Activated CD8-positive, alpha-beta memory T cell treated with anti-CD3 and anti-CD28 coated beads for 1 hour (primary cell): ENCODE measurements at places on chromosomes 5 and 9.

DNA sequence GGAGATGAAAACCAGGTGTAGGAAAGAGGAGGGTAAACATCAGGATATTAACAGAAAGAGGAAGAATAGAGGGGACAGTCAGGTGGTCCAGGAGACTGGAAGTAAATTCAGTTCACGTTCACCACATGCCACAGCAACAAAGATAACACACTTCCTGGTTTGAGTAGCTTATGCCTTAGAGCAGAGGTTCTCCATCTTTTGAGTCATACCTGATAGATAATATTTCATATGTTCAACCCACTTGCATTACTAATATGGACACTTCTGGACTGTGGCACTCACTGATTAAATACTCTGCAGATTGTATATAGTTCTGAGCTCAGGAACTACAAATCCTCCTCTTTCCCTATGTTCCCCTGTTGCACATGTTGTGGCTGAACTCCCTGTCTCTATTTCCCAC lies 179.9 kb upstream of the NR3C1 start:
- no peak for DNase-seq

- no peak for DNase-seq
Observed at GRCh38 chr5:62587737-62588136, 9.1 kb downstream of the LRRC70 start.

- DNase-seq: no peak
Observed at GRCh38 chr5:111635916-111636570, 121.0 kb downstream of the NREP start.

DNA sequence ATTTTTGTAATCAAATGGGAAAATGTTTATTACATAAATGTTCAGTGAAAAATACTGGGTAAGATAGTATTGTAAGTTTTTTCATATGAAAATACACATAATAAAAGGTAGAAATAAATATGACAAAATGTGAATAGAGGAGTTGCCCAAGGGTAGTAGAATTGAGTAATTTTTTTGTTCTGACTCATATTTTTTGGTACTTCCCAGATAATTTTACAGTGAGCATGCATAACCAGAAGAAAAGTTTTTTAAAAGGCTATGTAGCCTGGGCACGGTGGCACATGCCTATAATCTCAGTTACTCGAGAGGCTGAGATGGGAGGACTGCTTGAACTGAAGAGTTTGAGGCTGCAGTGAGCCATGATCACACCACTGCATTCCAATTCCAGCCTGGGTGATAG lies 116.9 kb downstream of the PIP5K1B start:
- DNase-seq: no peak

GRCh38 chr5:100889165-100889743 lies 13.8 kb downstream of the ST8SIA4 start:
- no peak for DNase-seq

- DNase-seq: no peak
Observed at GRCh38 chr5:122067390-122067789, 10.7 kb downstream of the LOX start.

- no peak for DNase-seq
Observed at GRCh38 chr5:41869151-41869723, 988 bp downstream of the OXCT1 start.

DNA sequence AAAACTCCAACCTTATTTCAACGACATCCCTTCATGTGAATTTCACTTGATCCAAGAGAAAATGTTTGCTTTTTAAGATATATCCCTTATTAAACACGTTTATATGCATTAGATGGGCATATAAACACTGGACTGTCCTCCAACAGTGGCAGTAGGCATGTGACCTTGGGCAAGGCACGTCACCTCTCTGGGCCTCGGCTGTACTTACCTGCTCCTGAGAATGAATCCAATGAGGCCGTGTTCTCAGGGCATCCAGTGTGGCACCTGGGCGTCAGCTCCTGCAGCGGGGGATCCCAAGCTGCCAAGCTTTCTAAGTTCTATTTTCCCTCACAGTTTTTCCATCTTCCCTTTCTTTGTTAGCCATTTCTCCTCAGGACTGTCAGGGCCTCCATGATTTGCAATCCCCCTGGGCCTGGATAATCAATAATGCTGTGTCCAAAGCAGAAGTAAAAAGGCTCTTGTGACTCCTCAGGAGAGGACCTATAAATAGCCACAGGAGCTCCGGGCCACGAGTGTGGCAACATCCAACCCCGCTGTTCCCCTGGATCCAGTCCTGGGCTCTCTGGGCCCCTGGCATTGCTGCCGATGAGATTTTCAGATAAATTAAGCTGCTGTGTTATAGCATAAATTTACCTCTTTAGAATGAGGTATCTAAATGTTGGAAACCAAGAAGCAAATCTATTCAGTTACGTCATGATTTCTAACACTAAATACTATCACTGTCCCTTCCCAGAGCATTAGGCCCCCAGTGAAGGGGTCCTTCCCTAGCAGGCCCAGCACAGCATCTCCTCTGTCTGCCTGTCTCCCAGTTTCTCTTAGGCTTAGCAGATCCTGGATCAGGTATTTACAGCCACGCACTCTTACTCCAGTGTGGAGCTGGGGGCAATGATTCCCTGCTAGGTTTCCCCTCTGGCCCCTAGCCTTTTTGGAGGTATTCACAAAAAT lies 76.8 kb downstream of the PTPN3 start:
- no peak for DNase-seq

- DNase-seq: no peak
Observed at GRCh38 chr5:16528382-16529110, 62.9 kb upstream of the ZNF622 start.

DNA sequence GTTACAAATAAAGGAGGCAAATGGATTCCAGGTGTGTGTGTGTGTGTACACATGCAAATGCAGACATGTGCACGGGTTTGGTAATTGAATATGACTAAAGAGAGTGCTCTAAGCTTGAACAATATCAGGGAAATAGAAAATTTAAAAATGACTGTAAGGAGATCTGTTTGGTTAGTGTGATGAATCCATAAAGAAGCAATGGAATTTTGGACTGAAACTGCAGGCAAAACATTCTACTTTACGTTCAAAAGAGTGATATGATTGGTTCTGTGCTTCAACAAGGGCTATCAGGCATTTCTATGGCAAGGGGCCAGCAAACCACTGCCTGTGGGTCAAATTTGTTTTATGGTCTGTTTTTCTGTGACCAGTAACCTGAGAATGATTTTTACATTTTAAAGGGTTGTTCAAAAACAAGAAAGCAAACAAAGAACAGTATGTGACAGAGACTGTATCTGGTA lies 332.8 kb upstream of the KLF9 start:
- no peak for DNase-seq

GRCh38 chr5:134749415-134749814 lies 9.2 kb upstream of the DDX46 start:
- DNase-seq: no peak

GRCh38 chr9:135973277-135974219 lies 12.4 kb upstream of the UBAC1 start:
- DNase-seq: no peak

DNA sequence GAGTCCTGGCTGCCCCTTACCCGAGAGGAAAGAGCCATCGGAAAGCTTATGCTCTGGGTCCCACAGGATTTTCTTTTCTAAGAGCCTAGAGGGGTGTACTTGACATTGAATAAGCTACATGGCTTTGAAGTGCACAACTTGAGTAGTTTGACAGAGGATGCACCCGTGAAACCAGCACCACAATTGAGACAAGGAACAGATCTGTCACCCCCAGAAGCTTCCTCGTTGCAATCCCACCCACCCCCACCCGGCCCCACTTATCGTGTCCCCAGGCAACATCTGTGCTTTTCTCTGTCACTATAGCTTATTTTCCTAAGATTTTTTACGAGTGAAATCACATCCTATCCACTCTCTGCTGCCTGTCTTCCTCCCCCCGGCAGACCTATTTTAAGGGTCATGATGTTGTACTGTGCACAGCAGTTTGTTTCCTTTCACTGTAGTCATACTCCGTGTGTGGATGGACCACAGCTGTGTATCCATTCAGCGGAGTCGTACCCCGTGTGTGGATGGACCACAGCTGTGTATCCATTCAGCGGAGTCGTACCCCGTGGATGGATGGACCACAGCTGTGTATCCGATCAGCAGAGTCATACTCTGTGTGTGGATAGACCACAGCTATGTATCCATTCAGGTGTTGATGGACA lies 8.8 kb upstream of the FCN2 start:
- DNase-seq: no peak

DNA sequence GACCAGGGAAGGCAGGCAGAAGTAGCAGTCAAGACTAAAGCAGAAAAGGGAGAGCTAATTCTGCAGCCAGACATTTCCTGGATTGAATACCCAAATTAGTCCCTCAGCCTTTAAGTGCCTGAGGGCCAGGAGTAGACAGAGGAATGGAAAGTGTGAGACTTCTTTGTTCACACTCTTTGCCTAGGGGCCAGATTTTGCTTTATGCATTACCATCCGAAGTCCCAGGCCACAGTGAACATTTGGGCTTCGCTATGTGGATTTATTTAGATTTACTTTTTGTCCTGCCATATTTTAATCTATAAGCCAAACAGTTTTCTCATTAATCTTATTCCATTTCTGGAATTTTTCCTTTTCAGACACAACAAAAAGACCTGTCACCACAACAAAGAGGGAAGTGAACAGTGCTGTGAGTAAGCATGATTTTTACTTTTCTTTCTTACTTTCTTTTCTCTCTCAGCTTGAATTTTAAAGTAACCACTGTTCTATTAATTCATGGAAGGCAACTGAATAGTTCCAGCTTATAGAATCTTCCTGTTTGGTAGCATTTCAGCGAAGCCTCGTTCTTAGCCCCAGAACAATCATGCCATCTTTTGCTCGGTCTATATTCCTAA lies 52.6 kb downstream of the PDCD1LG2 start:
- no peak for DNase-seq

DNA sequence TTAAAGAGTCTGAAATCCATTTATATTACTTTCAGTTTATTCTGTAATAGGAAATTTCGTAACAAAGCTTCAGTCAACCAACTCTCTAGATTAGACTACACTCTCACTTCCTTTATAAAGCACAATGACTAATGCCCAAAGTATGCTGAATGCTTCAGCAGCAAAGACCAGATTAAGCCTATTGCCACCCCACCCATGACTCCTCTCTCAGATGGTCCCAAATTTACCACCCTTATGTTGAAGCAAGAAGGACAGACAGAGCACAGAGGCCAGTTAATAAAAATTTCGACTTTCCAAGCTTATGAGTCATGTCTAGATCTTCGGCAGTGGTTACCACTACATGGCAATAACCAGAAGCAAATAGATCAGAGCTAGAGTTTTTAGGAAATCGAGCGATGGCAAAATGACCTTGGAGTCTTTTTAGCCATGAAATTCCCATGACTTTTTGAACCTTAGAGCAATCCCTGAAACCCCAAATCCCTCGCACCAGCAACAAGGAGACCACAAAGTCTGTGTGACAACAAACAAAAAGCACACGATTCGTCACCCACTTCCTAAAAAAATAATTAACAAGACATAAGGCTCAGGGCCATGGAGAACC lies 287.8 kb upstream of the RASA1 start:
- DNase-seq: no peak

- no peak for DNase-seq
Observed at GRCh38 chr9:17752021-17752420, 173.2 kb downstream of the SH3GL2 start.

- DNase-seq: no peak
Observed at GRCh38 chr5:148708854-148709253, 54.5 kb upstream of the HTR4 start.

- no peak for DNase-seq
Observed at GRCh38 chr5:58498340-58498942, 7.2 kb downstream of the GAPT start.

- DNase-seq: no peak
Observed at GRCh38 chr9:134616341-134616740, 25.3 kb upstream of the COL5A1 start.

DNA sequence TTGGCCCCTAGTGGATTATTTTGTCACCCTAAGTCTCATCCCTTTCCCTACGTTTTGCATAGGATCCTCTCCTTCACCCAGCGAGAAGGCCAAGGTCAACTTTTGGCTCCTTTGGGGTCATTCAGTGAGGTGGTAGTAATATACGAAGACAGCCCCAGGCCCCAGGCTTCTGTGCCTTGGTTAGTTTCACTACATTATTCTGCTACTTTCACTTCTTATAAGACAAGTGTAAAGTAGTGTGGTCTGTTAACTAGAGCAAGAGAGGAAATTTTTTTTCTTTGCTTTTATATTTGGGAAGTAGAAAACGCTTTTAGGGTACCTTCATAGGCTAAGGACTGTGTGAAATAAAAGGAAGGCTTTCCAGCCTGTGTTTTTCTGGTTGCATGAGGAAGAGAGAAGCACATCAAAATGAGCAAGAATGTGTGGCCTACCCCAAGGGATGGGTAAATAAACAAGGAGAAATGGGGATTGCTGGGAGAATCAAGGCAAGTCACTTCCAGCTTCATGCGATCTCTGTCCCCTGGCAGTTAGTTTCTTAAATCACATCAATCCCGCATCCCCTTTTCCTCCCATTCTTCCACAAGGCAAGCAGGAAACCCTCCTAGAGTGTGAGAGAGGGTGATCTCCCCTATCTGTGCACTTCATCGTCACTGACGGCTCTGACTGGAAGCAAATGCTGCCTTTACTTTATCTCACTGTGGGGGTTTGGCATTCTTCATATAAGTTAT lies 677.0 kb upstream of the WWC1 start:
- DNase-seq: no peak

- DNase-seq: no peak
Observed at GRCh38 chr9:36325081-36325828, 67.0 kb upstream of the GNE start.

GRCh38 chr5:133756036-133756435 lies 143.7 kb upstream of the FSTL4 start:
- DNase-seq: no peak

DNA sequence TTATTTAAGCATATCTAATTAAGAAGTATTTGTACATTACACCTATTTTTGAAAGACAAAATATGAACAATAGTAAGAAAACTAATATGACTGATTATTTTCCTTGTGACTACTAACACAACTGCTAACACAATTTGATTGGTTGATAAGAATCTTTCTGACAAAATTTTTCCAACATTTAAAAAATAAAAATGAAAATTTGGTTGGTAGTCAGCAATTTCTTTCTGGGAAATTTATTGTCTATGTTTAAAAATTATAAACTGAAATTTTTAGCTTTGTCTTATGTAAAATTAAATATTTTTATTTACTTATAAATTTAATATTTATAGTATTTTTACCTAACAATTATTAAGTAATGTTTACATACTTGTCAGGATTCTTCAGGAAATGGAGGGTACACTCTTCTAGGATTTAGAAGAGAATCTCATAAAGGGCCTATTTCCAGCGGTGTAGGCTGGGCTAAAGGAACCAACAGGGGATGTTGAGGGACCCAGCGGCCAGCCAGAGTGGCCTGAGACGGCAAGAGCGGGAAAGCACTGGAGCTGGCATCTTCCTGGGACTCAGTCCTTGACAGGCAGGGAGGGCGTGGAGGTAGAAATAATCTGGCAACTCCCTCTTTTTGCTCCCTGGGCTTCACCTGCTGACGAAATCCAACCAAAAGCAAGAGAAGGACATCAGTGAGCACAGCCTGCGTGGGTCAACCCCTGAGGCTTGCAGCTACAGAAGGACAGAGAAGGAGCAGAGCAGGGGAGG lies 14.7 kb upstream of the FAM120A start:
- no peak for DNase-seq

GRCh38 chr9:134192311-134192950 lies 28.1 kb upstream of the RNU6ATAC start:
- no peak for DNase-seq

- DNase-seq: no peak
Observed at GRCh38 chr5:135246605-135246922, 152.5 kb downstream of the MACROH2A1 start.
